ENCODE measurements at places on chromosomes 16 and 17.

GRCh38 chr17:2113279-2113622 is 58.3 kb downstream of the HIC1 start:
- no peak for DNase-seq

DNA sequence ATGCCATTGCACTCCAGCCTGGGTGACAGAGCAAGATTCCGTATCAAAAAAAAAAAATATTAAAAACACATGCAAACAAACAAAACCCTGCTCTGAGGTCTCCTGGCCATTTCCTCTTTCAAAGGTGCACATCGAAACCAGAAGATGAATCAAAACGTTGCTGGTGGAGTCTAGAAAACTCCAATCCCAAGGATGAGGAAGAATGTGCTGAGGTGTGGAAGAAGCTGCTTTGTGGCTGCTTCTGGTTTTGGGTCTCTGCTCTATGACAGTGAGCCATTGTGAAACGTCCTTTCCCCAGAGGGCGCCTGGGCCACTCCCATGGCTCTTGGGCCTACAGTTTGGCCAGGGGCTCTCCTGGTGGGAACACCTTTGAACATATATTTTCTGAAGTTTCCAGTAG is 112.6 kb downstream of the IRF8 start:
- DNase-seq: no peak

- no peak for DNase-seq
Observed at GRCh38 chr16:88381820-88382451, 823 bp upstream of the ZNF469 start.

GRCh38 chr16:30602616-30603277 is 7.4 kb downstream of the ZNF689 start:
- no peak for DNase-seq

DNA sequence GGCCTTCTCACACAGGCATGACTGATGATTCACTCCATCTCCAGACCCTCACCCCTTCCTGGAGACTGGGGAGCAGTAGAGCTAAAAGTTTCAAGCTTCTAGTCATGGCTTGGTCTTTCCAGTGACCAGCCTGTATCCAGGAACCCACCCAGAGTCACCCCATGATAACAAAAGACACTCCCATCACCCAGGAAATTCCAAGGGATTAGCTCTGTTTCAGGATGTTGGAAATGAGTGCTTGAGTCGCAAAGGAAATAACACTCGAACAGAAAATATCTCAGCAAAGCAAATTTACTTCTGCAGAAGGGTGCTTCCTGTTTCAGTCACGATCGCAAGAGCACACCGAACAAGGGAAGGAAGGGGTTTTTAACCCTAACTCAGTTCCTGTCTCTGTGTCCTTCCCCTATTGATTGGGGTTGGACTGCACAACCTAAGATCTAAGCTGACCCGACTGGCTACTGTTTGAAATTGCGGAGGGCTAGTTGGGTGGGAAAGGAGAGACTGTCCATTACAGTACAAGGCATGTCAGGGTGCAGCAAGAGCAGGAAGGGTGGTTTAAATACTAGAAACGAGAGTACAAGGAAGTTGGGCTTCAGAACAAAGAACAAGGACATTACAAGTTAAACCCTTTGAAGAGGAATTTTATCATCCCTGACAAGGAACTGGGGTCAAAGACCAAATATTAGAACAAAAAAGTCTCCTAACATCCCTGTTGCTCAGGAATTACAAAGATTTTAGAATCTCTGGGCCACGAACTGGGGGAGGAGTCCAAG is 224.4 kb upstream of the CACNG5 start:
- no peak for DNase-seq

DNA sequence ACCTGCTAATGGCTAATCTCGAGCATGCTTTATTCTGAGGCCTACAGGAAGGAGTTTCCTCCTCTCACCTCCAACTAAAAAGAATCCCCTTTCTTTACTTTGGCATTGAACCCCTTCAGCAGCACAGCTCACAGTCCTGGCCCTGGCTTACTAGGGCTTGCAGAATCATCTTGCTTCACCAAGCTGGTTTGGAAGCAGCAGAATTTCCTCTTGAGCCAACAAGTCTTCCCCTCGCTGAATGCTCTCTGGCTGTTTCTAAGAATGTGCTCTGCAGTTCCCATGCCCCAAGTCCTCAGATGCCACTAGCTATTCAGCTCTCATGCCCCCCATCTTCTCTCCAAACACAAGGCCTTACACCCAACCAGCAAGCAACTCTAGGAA is 271.2 kb downstream of the NTN1 start:
- no peak for DNase-seq

DNA sequence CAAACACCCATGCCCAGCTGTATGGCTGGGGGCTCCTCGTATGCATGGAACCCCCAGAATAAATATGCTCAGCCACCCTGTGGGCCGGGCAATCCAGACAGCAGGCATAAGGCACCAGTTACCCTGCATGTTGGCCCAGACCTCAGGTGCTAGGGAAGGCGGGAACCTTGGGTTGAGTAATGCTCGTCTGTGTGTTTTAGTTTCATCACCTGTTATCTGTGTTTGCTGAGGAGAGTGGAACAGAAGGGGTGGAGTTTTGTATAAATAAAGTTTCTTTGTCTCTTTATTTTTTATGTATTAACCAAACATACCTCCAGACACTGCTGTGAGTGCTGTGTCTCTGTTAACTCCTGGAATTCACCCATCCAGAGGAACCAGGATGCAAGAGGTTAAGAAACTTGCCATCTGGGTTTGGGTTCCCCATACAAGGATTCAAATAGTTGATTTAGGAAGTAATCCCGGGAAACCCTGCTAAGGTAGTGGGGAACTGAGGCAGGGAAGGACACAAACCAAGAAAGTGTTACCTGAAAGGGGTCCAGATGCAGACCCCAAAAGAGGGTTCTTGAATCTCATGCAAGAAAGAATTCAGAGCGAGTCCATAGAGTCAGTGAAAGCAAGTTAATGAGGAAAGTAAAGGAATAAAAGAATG is 37.4 kb upstream of the IL21R start:
- DNase-seq: no peak

- DNase-seq: peak; percentile 80
Observed at GRCh38 chr16:2904100-2904921, 7.4 kb upstream of the FLYWCH1 start.
